ENCODE measurements at places on chromosomes 1 and 21. TPM values are rescaled to one million over a fixed set of nuclear protein-coding genes. Genes with fewer than 3 reads are reported as not detected.
A peak's percentile ranks its signal among the peaks of the same experiment; 100 is the strongest.

SRSF11 gene
- total RNA-seq, result 214 TPM

SPRR1A gene
- total RNA-seq, result not detected

INSRR gene
- total RNA-seq, result 0.08 TPM

DNA sequence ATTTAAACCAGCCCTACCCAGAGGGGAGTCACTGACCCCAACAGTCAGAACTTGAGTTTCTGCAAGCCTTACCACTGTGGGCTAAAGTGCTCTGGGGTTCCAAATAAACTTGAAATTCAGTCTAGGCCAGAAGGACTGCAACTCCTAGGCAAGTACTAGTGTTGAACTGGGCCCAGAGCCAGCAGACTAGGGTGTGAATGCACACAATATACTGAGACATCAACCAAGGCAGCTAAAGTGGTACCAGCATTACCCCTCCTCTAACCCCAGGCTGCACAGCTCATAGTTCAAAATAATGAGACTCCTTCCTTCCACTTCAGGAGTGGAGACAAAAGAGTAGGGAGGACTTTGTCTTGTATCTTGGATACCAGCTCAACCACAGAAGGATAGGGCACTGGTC is 18.9 kb upstream of the IL20 start:
- no peak overlapping the region for H3K27ac ChIP-seq
- H3K27me3 ChIP-seq, result peaks cover 29% of the 10 kb centered on the region
- H3K4me1 ChIP-seq, result no peaks in the 10 kb centered on the region
- H3K4me3 ChIP-seq, result no peak overlapping the region
- no peaks in the 10 kb centered on the region for H3K36me3 ChIP-seq
- DNase-seq, result no peak

GRCh38 chr1:150808846-150809245 is 786 bp upstream of the CTSK start:
- H3K27me3 ChIP-seq, result no peaks in the 10 kb centered on the region
- no peak overlapping the region for H3K27ac ChIP-seq
- H3K4me3 ChIP-seq, result peak overlapping the region; percentile 76
- no peak for DNase-seq
- H3K4me1 ChIP-seq, result peaks cover 36% of the 10 kb centered on the region
- peaks cover 8% of the 10 kb centered on the region for H3K36me3 ChIP-seq

DNA sequence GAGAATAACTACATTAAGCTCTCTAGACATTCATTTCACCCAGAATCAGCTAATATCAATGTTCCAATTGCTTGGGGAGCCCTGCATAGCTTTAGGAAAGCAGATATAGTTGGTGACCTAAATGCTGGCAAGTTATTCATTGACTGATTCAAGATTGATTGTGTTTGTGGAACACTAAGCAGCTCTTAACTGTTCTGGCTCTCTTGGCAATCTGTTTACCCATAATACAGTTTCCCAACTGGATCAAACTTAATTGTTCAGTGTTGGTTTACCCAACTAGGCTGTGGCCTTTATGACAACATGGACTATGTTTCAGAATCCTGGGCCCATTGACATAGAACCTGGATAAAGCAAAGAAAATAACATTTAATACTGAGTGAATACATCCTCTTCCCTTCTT is 83.7 kb downstream of the NRDC start:
- H3K36me3 ChIP-seq, result peaks cover 48% of the 10 kb centered on the region
- no peak for DNase-seq
- H3K4me3 ChIP-seq, result no peak overlapping the region
- no peaks in the 10 kb centered on the region for H3K4me1 ChIP-seq

DNA sequence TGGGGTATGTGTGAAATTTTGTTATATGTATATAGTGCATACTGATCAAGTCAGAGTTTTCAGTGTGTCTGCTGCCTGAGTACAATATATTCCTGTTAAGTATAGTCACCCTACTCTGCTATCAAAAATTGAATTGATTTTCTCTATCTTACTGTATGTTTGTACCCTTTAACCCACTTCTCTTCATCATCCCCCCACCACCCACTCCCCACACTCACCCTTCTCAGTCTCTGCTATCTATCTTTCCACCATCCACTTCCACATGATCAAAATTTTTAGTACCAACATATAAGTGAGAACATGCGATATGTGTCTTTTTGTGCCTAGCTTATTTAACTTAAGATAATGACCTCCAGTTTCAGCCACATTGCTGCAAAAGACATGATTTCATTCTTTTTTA is 4.2 kb downstream of the LY9 start:
- H3K4me3 ChIP-seq, result no peak overlapping the region
- no peaks in the 10 kb centered on the region for H3K36me3 ChIP-seq
- no peak overlapping the region for H3K27ac ChIP-seq
- DNase-seq, result no peak
- H3K27me3 ChIP-seq, result no peaks in the 10 kb centered on the region
- no peaks in the 10 kb centered on the region for H3K4me1 ChIP-seq

GRCh38 chr21:44585892-44586291 is 5.5 kb upstream of the KRTAP10-5 start:
- no peak overlapping the region for H3K4me3 ChIP-seq
- DNase-seq, result peak; percentile 62
- H3K36me3 ChIP-seq, result no peaks in the 10 kb centered on the region
- peaks cover 3% of the 10 kb centered on the region for H3K4me1 ChIP-seq
- H3K27me3 ChIP-seq, result peaks cover 33% of the 10 kb centered on the region

DNA sequence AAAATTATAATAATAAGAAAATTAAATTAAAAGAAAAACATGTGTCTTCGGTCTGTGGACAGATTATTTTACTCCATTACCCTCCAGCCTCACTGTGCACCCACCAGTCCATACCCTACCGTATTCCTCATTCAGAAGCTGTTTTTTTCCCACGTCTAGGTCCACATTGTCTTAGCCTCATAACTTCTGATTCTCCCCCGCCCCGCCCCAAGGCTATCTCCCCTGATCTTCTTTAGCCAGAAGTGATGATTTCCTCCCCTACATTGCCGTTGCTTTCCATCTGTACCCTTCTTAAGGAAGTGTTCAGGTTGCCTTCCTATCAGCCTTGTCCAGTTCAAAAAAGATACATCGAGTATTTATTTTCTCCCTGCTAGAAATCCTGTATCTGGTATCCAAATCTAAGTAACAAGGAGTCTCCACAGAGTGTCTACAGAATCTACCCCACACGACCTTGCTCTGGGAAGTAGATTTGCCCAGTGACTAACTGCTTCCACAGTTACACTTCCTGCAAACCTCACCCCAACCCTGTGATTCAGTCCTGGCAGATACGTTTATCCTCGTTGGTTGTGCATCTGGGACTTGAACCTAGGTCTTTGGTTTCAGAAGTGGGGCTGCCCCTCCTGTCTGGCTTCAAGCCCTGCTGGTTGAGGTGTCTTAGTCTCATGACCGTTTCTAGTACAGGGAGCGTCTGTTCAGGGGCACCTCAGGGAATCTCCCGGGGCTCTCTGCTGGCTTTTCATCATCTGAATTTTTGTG is 470.2 kb downstream of the CAMTA1 start:
- H3K4me1 ChIP-seq, result peaks cover 3% of the 10 kb centered on the region
- H3K27me3 ChIP-seq, result no peaks in the 10 kb centered on the region
- no peak overlapping the region for H3K4me3 ChIP-seq
- peak; percentile 54 for DNase-seq
- no peaks in the 10 kb centered on the region for H3K36me3 ChIP-seq
- H3K27ac ChIP-seq, result no peak overlapping the region

DNA sequence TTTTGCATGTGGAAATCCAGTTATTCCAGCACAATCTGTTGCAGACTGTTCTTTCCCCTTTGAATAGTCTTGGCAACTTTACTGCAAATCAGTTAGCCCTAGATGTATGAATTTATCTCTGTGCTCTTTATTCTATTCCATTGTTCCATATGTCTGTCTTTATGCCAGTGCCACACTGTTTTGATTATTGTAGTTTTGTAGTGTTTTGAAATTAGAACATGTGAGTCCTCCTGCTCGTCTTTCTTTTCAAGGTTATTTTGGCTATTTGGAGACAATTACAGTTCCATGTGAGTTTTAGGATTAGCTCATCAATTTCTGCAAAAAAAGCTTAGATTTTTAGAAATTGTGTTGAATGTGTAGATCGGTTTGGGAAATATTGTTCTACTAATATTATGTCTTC is 26.6 kb downstream of the WNT3A start:
- peaks cover 2% of the 10 kb centered on the region for H3K4me1 ChIP-seq
- no peak for DNase-seq
- no peak overlapping the region for H3K4me3 ChIP-seq
- peaks cover 19% of the 10 kb centered on the region for H3K27me3 ChIP-seq
- H3K36me3 ChIP-seq, result peaks cover 2% of the 10 kb centered on the region

DNA sequence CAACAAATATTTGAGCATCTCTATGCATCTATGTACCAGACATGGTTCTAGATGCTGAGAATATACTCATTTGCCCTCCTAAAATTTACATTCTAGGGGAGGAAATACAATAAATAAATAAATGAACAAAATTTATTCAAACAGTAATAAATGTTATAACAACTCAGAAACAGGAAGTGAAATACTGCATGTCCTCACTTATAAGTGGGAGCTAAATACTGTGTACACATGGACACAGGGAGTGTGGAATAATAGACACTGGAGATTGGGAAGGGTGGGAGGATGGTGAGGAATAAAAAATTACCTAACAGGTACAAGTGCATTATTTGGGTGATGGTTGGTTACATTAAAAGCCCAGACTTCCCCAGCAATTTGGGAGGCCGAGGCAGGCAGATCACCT is 4.3 kb downstream of the COA7 start:
- peaks cover 21% of the 10 kb centered on the region for H3K4me1 ChIP-seq
- H3K27ac ChIP-seq, result no peak overlapping the region
- no peak for DNase-seq
- no peak overlapping the region for H3K4me3 ChIP-seq
- no peaks in the 10 kb centered on the region for H3K27me3 ChIP-seq
- peaks cover 19% of the 10 kb centered on the region for H3K36me3 ChIP-seq

GRCh38 chr1:28314547-28314941 is 14.3 kb upstream of the MED18 start:
- H3K27ac ChIP-seq, result no peak overlapping the region
- H3K27me3 ChIP-seq, result peaks cover 6% of the 10 kb centered on the region
- no peaks in the 10 kb centered on the region for H3K36me3 ChIP-seq
- no peaks in the 10 kb centered on the region for H3K4me1 ChIP-seq

All from osteocyte (in vitro differentiated cells).